ENCODE measurements at places on chromosomes 5 and 9.

- peak; percentile 58 for DNase-seq
Observed at GRCh38 chr5:109857405-109858031, 167.8 kb downstream of the MAN2A1 start.

DNA sequence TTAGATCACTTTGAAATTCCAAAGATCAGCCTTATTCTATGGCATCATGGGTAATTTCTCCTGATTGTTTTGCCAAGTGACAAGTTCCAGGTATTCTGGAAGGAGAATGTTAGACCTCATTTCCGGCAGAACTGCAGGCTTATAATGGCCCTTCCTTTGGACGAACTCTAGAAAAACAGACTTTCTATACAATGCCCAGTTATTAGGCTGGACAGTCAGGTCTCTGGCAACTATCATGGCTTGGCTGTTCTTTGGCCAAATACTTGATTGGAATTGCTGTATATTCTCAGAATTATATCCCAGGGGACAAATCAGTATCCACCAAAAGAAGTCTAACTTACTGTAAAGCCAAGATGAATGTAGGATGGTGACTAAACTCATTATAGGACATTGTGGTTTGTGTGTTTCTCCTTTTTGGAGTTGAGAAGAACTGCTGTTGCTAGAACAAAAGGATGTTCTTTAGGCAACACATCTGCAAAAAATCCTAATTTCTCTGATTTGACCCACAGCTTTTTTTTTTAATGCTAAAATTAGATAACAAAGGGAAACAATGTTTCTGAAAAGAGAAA lies 69.0 kb downstream of the ADAMTSL1 start:
- DNase-seq, result no peak

- DNase-seq, result peak; percentile 67
Observed at GRCh38 chr5:181190711-181191525, 14.1 kb downstream of the TRIM7 start.

- no peak for DNase-seq
Observed at GRCh38 chr5:16877267-16877935, 58.7 kb downstream of the MYO10 start.

- no peak for DNase-seq
Observed at GRCh38 chr5:92435781-92436180, 1052.7 kb upstream of the ARRDC3 start.

DNA sequence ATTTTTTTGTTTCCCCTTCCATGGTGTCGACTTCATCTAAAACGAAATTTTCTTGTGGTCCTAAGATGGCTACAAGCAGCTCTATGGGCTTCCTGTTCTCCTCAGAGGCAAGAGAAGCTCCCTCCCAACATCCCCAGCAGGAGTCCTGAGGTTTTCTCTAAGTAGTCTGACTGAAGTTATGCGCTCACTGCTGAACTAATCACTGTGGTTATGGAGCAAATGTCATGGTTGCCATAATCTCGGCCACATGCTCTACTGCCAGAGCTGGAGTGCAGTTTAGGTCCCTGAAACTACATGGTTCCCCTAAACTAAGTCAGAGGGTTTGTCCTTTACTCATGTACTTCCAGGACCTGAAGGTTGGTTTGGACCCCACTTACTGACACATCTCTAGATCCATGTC lies 68.0 kb upstream of the MAMDC2 start:
- DNase-seq, result no peak

GRCh38 chr5:78650531-78650930 lies 2.0 kb upstream of the LHFPL2 start:
- DNase-seq, result no peak

GRCh38 chr9:135587658-135588057 lies 26.1 kb downstream of the PAEP start:
- no peak for DNase-seq

GRCh38 chr5:170573114-170573513 lies 69.3 kb downstream of the KCNIP1 start:
- no peak for DNase-seq

DNA sequence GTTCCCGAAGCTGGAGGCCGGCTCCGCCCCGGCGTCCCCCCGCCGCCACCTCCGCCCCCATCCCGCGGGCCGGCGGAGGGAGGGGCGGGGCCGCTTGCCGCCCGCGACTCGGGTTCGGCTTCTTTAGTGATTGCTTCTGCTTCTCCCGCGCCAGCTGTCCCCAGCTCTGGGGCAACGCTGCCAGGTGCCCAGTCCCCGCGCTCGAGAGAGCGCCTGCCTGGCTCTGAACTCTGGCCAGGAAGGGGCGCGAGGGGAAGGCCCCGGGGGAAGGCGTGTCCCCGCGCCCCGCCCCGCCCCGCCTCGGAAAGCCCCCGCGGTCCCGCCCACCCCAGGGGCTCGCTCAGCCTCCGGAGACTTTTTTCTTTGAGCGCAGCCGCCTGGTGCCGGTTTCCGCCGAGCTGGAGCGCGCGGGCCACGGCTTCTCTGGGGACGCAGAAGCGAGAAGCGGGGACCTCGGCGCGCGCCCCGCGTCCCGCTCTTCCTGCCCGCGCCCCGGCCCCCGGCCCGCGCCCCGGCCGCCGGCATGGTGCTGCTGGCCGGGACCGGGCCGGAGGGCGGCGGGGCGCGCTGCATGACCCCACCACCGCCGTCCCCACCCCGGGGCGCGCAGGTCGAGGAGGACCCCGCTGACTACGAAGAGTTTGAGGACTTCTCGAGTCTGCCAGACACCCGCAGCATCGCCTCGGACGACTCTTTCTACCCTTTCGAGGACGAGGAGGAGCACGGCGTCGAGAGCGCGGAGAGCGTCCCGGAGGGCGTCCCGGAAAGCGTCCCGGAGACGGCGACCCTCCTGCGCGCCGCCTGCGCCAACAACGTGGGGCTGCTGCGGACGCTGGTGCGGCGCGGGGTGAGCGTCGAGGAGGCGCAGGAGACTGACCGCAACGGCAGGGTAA lies at the start of gene ANKRD33B:
Gene ANKRD33B, plus strand, starts transcription at position 126 of the 893 bp plus-strand sequence. Its CDS starts 398 bp downstream, at position 524.
- peak; percentile 85 for DNase-seq

- DNase-seq, result no peak
Observed at GRCh38 chr5:1054018-1054798, 45.6 kb downstream of the NKD2 start.

- DNase-seq, result no peak
Observed at GRCh38 chr5:175102717-175103116, 341.3 kb downstream of the DRD1 start.

DNA sequence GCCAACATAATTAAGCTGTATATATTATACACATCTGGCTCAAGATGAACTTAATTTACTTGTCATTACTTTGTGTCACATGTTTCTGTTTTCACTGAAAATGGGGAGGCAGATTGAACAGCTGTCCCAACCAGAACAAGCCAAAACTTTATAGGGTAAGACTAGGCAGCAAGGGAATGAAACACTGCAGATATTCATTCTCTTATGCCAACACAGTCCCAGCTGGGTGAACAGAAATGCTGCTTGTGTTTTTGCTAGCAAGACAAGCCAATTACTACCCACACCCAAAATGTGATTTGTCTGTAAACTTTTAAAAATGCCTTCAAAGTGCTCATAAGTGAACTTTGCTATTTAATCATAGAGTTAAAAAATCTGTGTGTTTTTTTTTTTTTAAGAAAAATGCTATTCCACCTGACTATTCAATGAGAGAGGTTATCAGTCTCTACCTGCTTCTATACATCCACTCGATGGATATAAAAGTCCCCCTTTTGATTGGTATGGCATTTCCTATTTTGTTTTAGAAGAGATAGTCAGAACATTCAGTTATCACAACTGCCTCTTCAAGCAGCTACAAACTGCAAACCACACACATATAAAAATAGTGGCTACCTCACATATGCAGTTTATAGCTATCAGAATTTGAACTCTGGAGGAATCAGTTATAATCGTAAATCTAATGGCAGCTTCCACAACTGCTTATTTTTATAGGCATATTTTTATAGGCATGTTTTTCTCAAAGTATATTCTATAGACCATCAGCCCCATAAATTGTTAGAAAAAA lies 91.9 kb upstream of the PPP1R2B start:
- DNase-seq, result no peak

DNA sequence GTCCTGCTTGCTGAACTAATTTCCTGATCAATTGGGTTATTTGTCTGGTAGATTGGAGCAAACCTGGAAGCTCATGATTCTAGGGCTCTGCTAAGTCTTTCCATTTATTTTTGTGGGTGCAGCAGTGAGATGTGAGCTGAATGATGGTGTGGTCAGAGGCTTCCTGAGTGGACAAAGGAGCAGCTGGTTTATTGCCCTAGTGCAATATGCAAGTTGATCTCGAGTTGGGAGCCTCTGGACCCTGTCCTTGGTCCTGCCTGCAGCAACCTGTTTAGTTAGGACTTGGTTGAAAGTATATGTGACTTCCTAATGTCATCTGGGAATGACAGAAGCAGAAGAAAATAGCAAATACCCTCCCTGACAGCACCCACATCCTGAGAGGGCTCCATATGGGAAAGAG lies 4.2 kb upstream of the UNC5A start:
- no peak for DNase-seq

DNA sequence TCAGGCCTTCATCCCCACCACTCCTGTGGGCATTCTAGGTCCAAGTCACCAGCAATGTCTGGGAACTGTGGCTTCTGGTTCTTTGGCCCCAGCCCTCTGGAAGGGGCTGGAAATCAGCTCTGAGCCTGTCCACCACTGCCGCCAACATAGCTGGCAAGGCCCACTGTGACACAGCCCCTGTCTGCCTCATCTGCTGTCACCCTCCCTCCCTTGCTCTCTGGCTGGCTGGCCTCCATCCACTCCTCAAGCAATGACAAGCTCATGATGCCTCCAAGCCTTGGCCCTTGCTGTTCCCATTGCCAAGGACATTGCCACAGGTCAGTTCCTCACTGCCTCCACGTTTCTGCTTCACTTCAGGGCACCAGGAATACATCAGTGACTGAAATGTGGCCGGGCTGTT lies 93.7 kb downstream of the LHX2 start:
- DNase-seq, result no peak

DNA sequence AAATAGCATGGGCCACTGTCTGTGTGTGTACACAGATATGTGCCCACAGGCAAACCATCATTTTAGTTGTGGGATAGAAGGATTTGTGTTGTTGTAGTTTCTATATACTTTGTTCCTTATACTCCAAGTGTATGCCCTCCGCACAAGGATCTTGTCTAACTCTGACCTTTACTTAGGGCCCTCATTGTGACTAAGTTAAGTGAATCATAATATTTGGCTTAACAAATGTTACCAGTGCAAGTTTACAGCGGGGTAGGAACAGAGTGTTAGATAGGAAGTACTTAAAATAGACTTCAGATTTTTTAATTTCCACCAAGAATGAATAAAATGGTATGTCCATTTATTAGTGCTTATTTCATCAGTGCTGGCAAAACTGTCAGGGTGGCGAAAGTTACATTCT lies 29.5 kb upstream of the CYFIP2 start:
- no peak for DNase-seq

GRCh38 chr9:37692622-37693221 lies 42.0 kb downstream of the FRMPD1 start:
- no peak for DNase-seq

GRCh38 chr5:60437308-60437707 lies 262.7 kb downstream of the DEPDC1B start:
- no peak for DNase-seq

GRCh38 chr5:150777685-150778084 lies 872 bp upstream of the SMIM3 start:
- no peak for DNase-seq

DNA sequence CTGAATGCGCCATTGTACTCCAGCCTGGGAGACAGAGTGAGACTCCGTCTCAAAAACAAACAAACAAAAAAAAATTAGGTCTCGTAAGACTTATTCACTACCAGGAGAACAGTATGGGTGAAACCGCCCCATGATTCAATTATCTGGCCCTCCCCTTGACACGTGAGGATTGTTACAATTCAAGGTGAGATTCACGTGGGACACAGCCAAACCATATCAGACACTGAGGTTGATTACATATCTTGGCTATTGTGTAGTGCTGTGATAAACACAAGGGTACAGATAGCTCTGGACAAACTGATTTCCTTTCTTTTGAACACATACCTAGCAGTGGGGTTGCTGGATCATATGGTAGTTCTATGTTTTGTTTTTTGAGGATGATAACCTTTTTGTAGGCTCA lies 42.4 kb upstream of the PWWP2A start:
- no peak for DNase-seq

- DNase-seq, result no peak
Observed at GRCh38 chr9:96661711-96662110, 6.6 kb upstream of the PRXL2C start.

GRCh38 chr5:133926489-133927299 lies 41.7 kb downstream of the C5orf15 start:
- DNase-seq, result no peak

DNA sequence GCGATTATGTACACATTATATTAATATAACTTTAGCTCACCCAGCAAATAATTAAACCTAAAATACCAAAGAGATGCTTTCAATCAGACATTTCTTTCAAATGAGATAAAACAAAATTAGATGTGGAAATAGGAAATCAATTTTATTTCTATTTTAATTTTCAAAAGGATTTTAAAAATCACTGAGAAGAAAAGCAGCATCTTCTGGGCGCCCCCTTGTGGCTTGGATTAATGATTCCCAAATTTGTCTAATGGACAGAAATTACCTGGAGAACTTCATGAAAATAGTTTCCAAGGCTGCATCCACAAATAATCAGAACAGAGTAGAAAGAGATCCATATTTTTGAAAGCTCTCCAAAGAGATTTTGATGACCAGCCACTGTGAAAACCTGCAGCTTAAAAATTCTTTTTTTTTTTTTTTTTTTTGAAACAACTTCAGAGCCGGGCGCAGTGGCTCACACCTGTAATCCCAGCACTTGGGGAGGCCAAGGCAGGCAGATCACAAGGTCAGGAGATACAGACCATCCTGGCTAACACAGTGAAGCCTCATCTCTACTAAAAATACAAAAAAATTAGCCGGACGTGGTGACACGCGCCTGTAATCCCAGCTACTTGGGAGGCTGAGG lies 50.9 kb upstream of the CEMIP2 start:
- peak; percentile 68 for DNase-seq

DNA sequence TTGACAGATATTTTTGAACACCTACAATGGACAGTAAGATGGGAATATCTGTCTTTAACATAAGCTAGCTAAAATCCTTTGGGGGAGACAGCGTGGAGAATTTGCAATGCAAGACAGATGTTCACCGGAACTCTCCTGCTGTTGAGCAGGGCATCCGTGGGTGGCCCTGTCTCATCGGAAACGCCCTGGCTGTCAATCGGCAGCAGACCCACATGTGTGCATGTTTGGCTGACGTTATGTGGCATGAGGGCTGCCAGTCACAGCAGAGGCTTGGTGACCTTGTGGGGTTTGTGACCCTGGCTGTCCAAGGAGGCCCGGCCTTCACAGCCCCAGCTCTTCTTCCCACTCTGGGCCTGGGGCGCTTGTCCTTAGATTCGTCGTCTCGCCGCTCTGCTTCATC lies 129.7 kb upstream of the OTULINL start:
- DNase-seq, result no peak

GRCh38 chr9:96621618-96622017 lies 2.0 kb upstream of the CDC14B start:
- DNase-seq, result no peak
